NCI-H510A treated with DMSO at 0.1 percent for 48 hours (cell line): ENCODE measurements at places on chromosomes 5 and 9.

DNA sequence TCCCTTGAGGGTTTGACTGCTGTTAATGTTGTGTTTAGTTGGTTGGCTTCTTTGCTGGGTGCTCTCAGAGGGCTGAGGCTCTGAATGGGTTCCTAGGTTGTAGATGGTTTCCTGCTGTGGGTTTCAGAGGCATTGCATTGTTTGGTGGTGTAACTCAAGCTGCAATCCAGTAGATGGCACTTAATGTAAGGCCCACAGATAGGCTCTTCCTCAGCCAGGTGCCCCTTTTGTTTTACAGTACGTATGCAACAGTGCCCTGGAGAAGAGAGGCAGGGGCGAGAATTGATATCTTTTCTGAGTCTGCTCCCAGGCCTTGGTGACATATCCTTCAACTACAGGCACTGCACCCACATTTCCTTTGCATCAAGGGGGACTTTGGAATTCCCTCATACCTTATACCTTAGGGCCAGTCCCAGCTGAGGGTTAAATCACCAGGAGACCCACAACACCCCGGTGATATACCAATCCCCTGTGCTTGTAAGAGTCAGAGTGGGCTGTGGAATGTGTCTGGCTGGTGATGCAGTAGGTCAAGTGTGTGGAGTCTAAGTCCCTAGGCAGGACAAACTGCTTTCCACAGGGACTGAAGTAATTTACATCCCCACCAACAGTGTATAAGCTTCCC, 7.0 kb upstream of the UGT3A2 start:
- DNase-seq = peak; percentile 12

GRCh38 chr9:2015581-2016407, 647 bp downstream of the SMARCA2 start:
- peak; percentile 29 for DNase-seq

- no peak for DNase-seq
Measured at GRCh38 chr5:167661605-167662004, 629.8 kb upstream of the WWC1 start.

- no peak for DNase-seq
Measured at GRCh38 chr5:121462441-121462840, 389.2 kb upstream of the FTMT start.
